Fibroblast of skin of back (primary cell): ENCODE measurements at places on chromosomes 4 and X.

DNA sequence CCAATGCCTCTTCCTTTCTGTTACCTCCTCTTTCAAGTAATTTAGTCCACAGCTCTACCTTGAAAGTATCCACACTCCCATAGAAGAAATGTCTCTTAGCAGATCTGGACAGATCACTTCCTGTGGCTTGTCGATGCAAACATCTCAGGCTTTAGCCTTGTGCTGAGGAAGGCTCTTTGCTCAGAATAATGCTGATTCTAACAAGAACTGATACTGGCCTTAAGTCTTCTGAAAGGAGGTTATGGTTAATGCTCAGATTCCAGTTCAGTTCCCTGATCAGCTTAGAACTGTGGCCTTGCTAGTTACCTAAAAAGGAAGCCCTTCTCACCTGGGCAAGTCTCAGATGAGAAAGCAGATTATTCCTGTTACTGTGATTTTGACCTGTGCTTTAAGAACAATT is 230.1 kb upstream of the FAT4 start:
- no peak for DNase-seq

- DNase-seq = no peak
Measured at GRCh38 chr4:182465979-182466378, 222.8 kb downstream of the TENM3 start.

DNA sequence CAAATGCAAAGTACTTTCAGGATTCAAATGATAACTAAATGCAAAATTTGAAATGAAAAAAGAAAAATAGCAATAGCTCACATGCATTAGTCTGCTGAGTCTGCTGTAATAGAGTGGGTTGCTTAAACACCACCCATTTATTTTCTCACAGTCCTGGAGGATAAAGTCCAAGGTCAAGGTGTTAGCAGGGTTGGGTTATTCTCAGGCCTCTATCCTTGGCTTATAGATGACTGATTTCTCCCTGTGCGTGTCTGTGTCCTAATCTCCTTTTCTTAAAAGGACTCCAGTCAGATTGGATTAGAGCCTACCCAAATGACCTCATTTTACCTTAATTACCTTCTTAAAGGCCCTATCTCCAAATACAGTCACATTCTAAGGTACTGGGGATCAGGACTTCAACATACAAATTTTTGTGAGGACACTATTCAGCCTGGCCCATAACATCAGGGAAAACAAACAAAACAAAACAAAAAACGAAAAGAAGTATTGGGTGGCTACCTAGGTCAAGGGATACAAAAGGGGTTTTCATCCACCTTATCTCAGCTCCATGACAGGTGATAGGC is 6.3 kb upstream of the TBL1X start:
- DNase-seq = no peak

GRCh38 chr4:19694812-19695211 is 556.9 kb upstream of the SLIT2 start:
- DNase-seq = no peak

DNA sequence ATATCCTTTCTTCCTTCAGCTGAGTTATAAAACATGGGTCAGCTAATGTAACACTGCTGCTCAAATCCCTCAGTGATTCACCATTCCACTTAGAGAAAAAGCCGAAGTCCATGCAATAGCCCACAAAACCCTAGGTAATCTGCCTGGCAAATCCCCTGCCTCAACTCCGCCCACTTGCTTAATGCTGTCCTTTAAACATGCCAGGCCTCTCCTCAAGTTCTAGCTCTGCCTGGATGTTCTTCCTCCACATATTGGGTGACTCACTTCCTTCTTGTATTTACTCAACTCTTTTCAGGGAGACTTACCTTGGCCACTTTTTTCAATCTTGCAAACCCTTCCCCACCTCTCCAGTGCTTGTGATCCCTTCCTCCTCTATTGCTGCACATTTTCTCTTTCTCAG is 89.8 kb downstream of the EMCN start:
- DNase-seq = peak; percentile 24

GRCh38 chr4:9845791-9846493 is 64.5 kb downstream of the DRD5 start:
- no peak for DNase-seq

- no peak for DNase-seq
Measured at GRCh38 chrX:106730401-106730800, 3.9 kb downstream of the RNF128 start.

GRCh38 chrX:39309018-39309635 is 507.9 kb downstream of the MID1IP1 start:
- peak; percentile 3 for DNase-seq

- peak; percentile 55 for DNase-seq
Measured at GRCh38 chr4:140004549-140004895, 149.5 kb downstream of the MAML3 start.

DNA sequence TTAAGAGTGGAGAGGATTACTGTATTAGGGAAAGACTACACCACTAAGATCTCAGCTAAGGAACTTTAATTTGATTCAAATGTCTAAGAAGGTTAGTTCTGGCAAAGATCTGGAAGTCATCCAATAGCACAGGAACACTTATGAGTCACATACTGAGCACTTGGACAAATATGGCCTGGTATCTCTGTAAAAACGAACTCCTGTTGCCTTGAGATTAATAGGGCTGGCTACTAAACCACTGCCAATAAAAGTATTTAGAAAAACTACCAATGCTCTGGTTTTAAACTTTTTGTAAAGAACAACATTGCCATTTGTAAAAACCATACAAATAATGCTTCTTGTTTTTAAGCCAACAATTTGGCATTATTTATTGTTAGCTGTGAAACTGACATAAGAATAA is 70.5 kb downstream of the SEC24D start:
- peak; percentile 98 for DNase-seq

DNA sequence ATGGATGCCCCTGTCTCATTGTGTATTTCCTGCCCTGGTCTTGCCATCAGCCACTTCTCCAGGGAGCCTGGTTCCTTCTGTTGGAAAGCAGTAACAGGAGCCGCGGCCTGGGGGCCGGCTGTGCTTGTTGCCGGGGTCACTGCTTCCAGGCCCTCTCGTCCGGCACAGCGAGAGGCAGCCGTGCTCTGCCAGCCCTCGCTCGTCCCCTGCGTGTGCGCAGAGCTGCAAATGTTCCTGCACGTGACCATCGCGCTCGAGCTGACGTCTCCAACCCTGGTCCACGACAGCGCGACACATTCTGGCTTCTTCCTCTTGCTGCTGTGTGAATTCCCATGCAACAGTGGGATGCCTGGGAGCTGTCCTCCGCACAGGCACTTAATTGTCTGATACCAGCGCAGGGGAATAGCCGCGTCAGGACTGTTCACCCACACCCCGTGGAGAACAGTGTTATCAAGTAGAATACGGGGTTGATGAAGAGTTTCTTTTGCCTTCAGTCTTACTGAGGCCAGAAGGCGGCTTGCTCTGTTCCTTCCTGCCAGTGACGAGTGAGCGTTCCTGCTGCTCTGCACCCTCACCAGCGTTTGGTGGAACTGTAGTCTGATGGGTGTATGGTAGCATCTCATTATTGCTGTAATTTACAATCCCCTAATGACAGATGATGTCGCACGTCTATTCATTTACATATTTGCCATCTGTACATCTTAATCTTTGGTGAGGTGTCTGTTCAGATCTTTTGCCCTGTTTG is 12.3 kb downstream of the PDE6B start:
- DNase-seq = no peak

- DNase-seq = no peak
Measured at GRCh38 chr4:103272174-103272573, 74.0 kb upstream of the CENPE start.

DNA sequence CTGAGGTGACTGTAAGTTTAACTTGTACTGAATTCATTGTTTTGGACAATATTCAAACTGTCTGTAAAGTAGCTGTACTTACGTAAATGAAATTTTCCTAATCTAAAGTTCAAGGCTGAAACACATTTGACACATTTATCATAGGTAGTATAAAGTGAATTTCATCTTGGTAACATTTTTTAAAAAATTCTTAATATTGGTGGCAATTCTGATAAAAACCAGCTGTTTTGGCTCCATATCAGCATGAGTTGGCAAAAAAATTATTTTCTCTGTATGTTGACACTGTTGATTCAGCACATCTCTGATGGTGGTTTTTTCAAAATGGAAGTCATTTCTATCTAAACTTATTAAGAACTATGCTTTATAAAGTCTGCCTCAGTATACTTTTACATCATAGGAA is 30.9 kb downstream of the CXorf58 start:
- no peak for DNase-seq

DNA sequence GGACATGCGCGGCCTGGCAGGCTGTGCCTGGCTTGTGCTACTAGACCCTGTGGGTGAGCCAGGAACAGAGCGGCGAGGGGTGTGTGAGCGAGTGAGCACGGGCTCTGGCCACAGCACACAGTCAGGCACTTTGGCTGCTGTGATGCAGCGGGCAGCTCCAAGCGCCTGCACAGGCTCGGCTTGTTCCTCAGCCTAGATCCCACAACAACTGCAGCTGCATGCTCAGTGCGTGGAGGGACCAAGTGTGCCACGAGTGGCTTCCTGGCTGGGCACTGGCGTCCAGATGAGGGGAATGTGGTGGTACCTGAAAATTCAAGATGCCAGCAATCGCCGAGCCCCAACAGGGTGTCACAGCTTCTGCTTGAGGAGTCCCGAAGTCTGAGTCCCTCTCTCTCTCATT is 1056.6 kb downstream of the RAPGEF2 start:
- DNase-seq = no peak

DNA sequence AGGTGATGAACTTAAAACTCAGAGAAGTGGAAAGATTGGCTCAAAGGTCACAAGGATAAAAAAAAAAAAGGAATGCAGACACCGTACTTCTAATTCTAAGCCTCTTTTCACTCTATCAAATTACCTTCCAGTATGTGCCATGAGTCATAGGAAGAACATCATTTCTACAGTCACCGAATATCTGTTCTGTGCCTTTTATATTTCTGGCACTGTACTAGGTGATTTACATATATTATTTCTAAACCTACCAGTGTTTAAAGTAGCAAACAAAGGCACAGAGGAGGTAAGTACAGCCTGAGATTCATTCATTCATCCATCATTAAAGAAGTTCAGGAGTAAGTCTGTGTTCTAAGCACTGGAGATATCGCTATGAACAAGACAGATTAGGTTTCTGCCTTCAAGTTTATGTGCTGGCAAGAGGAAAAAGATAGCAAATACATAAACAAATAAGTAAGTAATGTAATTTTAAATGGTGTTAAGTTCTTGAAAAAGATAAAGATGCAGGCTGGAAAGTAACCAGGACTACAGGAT is 65.3 kb downstream of the PALLD start:
- DNase-seq = peak; percentile 66

GRCh38 chrX:129840344-129840743 is 3.3 kb downstream of the ZDHHC9 start:
- DNase-seq = no peak

- no peak for DNase-seq
Measured at GRCh38 chr4:6180841-6181631, 19.3 kb downstream of the JAKMIP1 start.

DNA sequence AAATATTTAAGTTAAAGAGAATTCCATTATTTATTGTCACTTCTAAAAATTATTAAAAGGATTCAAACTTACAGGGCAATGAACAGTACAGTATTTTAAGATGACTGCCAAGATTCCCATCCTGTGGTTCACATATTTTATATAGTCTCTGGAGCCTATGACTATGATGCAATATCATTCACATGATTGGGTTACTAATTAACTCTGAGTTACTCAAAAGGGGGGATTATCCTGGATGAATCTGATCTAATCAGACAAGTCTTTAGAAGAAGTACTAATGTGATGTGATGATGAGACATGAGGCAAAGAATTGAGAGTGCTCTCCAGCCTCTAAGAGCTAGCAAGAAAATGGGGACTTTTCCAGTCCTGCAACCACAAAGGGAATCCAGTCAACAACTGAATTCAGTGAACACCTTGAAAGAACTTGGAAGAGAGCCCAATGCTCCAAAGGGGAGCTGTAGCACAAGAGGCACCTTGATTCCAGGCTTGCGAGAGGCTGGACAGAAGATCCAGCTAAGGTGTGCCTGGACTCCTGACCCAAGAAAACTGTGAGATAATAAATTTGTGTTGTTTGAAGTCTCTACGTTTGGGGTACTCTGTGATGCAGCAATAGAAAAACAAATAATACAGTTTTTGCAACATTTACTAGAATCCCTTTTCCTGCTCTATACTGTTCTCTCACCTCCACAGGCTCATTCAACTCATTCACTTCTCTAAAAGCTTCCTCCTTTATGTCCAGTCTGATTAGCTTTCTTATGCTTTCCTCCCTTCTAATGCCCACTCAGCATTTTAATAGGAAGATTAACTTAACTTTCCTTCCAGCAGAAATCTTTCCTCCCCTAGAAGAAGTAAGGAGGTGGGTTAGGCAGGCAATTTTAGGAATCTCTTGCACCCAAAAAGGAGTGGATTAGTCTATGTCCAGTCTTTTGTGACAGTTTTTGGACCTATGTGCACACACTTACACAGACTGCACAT is 133.8 kb upstream of the LCORL start:
- DNase-seq = no peak

- DNase-seq = peak; percentile 0
Measured at GRCh38 chrX:140661643-140662042, 47.9 kb upstream of the LINC00632 start.
